Common myeloid progenitor, CD34-positive (primary cell): ENCODE measurements at places on chromosomes 3 and 15.

DNA sequence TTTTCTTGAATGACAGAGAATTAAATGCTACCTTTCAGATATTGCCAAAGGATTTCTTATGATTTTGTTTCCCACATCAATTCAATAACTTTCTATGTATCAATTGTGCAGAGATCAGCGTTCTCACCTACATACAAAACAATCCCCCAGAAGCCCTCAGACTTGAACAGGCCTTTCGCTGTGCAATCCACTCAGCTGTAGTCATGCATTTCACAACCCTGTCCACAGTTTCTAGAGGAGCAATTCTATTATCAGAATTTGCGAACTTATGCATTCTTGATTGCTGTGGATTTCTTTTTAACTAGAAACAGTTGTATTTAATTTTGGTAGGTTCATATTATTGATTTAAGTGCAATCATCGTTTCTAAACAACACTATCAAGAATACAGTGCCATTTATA lies 13.7 kb upstream of the ALCAM start:
- H3K4me3 ChIP-seq = no peak overlapping the region
- H3K4me1 ChIP-seq = peaks cover 6% of the 10 kb centered on the region
- DNase-seq = no peak
- H3K27me3 ChIP-seq = peaks cover 13% of the 10 kb centered on the region

- H3K27ac ChIP-seq = no peak overlapping the region
- DNase-seq = no peak
- no peak overlapping the region for H3K4me3 ChIP-seq
- no peaks in the 10 kb centered on the region for H3K36me3 ChIP-seq
Measured at GRCh38 chr3:14370720-14371572, 31.5 kb upstream of the SLC6A6 start.

DNA sequence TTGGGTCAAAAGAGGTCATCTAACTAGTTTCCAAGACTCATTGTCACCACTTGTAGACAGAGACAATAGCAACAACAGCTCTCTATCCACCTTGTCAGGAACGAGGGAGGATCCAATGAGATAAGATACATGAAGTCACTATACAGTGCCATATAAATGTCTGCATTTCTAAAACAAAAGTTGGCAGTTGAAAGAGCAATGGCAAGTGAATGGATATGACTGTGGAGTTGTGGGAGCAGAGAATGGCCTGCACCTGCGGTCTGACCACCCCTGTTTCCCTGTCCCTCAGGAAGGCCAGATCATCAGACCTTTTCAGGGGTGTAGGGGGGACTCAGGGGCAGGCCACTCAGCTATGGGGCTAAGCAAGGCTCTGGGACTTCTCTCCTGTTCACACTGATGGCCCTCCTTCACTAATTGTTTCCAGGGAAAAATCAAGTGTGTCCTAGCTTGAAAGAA lies 40.7 kb upstream of the PSMD6 start:
- H3K4me1 ChIP-seq = no peaks in the 10 kb centered on the region
- no peak overlapping the region for H3K27ac ChIP-seq
- no peak for DNase-seq
- H3K36me3 ChIP-seq = no peaks in the 10 kb centered on the region

DNA sequence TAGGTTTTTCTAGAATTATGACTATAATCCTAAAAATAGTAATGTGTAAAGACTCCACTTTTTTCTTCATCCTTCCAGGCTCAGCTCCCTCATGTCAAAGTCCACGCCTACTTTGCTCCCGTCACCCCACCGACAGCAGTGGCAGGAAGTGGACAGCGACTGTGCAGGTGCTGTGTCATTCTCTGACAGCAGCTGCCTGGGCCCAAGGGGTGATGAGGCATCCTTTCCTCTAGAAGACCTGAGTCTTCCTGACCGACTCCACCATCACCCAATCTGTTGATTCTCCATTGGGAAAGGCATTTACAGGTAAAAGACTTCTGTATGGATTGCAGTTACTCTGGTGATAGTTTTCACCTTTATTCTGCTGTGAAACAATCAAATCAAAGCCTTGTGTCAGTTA lies 54.8 kb downstream of the UBP1 start:
- H3K27ac ChIP-seq = peak overlapping the region; percentile 6
- H3K27me3 ChIP-seq = no peaks in the 10 kb centered on the region
- H3K36me3 ChIP-seq = peaks cover 24% of the 10 kb centered on the region
- H3K4me1 ChIP-seq = peaks cover 3% of the 10 kb centered on the region
- peak; percentile 59 for DNase-seq

GRCh38 chr3:67044955-67045354 lies 46.8 kb downstream of the KBTBD8 start:
- H3K4me1 ChIP-seq = peaks cover 4% of the 10 kb centered on the region
- no peak for DNase-seq
- H3K27me3 ChIP-seq = no peaks in the 10 kb centered on the region
- no peak overlapping the region for H3K27ac ChIP-seq
- no peak overlapping the region for H3K4me3 ChIP-seq
- H3K36me3 ChIP-seq = no peaks in the 10 kb centered on the region

GRCh38 chr15:51103330-51103729 lies 8.6 kb upstream of the TNFAIP8L3 start:
- no peaks in the 10 kb centered on the region for H3K4me1 ChIP-seq
- no peak overlapping the region for H3K27ac ChIP-seq
- DNase-seq = no peak
- peaks cover 5% of the 10 kb centered on the region for H3K27me3 ChIP-seq

DNA sequence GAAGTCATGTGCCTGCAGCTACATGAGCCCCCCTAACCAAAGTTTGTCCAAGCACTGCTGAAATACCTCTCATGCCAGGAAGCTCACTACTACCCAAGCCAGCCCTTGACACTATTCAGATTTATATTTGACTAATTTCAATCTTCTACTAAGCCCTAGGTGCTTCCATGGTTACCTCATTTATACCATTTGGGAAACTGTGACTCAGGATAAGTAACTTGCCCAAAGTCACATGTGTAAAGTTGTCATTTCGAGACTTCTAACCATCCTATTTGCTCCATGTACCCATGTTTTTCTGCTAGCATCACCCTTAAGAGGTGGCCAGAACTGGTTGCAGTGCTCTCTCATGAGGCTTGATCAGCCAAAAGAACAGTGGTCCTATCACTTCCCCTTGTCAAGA lies 20.7 kb upstream of the TIMP4 start:
- H3K4me3 ChIP-seq = no peak overlapping the region
- H3K4me1 ChIP-seq = peaks cover 13% of the 10 kb centered on the region
- H3K27ac ChIP-seq = no peak overlapping the region
- H3K27me3 ChIP-seq = no peaks in the 10 kb centered on the region

GRCh38 chr15:74825866-74826265 lies 561 bp upstream of the CPLX3 start:
- no peak overlapping the region for H3K4me3 ChIP-seq
- no peak overlapping the region for H3K27ac ChIP-seq
- H3K27me3 ChIP-seq = peaks cover 22% of the 10 kb centered on the region
- no peak for DNase-seq
- H3K4me1 ChIP-seq = no peaks in the 10 kb centered on the region

- H3K4me1 ChIP-seq = peaks cover 12% of the 10 kb centered on the region
- H3K27me3 ChIP-seq = no peaks in the 10 kb centered on the region
- no peak overlapping the region for H3K4me3 ChIP-seq
- no peaks in the 10 kb centered on the region for H3K36me3 ChIP-seq
- peak; percentile 86 for DNase-seq
Measured at GRCh38 chr3:141452045-141452444, 34.8 kb upstream of the RASA2 start.

DNA sequence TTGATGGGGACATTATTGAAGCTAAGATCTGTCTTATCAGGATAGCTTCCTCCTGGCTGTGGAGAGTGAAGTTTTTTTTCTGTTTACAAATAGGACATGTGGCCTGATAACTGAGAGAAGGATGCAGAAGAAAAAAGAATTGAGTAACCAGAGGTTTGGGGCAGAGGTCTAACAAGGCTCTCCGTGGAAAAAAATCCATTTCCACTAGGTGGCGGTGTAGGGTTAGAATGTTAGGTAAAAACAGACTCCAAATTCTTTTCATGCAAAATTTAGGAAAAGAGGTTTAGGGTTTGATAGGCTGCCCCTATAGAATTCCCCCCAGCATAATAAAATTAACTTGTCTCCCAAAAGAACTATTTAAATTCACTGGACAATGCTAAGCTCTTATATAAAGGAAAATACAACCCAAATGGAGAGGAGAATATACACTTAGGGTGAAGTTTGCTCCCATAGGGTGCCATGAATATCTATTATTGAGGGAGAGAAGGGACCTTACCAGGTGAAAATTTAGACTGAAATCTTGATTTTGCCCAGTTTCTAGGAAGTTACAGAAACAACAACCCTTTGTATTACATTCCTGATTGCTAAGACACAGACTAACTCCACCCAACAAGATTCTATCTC lies 1560.4 kb downstream of the OTOL1 start:
- H3K4me3 ChIP-seq = no peak overlapping the region
- H3K36me3 ChIP-seq = no peaks in the 10 kb centered on the region
- H3K4me1 ChIP-seq = no peaks in the 10 kb centered on the region
- H3K27ac ChIP-seq = no peak overlapping the region

DNA sequence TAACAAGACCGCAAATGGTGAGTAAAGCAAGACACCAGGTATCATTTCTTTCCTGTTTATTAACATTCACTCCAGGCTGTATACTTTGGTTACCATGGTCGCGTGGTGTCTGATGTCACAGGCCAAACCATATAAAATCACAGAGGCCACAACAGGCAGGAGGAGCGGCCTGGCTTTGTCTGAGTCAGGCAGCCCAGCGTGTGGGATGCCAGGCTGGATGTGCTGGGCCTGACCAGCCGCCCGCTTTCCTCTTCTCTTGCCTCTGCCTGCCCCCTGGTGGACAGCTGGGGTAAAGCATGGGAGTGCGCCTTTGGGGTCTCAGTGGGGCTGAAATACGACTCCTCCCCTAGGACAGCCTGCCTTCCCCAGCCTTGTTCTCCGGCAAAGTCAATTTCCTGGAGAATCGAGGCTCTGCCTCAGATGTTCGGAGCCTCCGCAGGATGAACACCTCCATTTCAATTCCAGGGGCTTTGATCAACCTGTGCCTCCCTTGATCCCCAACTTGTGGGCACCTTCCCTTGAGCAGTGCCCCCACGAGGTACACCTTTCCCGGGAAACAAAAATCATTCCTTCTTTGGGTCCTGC lies 78.2 kb downstream of the CCNL1 start:
- DNase-seq = peak; percentile 87
- no peak overlapping the region for H3K4me3 ChIP-seq
- H3K36me3 ChIP-seq = no peaks in the 10 kb centered on the region
- H3K27ac ChIP-seq = no peak overlapping the region
- H3K4me1 ChIP-seq = no peaks in the 10 kb centered on the region

DNA sequence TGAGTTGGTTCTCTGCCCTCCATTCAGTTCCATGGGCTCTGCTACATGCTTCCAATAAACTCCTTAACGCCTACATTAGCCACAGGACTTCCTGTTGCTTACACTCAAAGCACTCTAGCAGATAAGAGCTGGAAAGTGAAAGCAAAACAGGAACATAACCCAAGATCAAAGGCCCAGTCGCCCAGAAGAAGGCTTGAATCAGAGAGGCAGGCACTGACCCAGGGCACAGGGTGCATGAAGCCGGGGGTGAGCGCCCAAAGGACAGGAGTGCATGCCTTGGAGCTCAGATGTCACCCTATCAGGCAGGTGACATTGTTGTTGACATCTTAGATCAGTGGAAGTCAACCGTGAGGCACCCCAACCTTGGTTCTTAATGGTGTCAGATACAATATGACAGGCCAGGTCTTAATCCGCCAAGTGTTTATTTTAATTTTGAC lies 235.1 kb downstream of the UACA start:
- H3K27me3 ChIP-seq = no peaks in the 10 kb centered on the region
- no peak overlapping the region for H3K27ac ChIP-seq
- peak overlapping the region; percentile 51 for H3K4me3 ChIP-seq
- H3K36me3 ChIP-seq = no peaks in the 10 kb centered on the region

DNA sequence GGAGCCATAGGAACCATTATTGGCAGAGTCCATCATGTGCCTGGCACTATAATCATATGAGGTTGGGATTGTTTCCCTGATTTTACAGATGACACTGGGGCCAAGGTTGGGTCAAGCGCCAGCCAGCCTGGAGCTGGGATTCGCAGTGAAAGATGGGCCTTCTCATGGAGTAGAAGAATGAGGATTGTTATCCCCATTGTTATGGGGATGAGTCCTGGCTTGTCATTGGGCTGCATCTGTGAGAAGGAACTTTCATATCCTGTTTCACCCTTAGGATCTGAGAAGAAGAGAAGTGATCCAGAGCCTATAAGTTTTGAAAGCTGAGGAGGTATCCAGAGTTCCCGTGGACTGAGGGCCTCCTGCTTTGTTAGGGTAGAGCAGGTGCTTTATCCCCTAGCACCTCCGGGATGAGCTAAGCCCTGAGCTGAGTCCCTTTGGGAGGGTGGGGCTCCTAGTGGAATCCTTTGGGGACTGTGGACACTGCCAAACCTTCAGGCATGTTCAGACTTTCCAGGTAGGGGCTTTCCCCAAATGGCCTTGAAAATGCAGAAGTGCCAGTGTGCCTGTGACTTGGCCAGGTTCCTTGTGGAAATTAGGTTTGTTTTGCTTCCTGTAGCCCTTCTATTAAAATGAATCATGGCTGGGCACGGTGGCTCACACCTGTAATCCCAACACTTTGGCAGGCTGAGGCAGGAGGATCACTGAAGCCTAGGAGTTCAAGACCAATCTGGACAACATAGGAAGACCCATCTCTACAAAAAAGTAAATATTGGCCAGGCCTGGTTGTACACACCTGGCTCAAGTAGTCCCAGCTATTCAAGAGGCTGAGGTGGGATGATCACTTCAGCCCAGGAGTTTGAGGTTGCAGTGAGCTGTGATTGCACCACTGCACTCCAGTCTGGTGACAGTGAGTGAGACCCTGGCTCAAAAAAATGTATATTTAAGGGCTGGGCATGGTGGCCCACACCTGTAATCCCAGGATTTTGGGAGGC lies 30.2 kb upstream of the BSN start:
- H3K27me3 ChIP-seq = no peaks in the 10 kb centered on the region
- no peaks in the 10 kb centered on the region for H3K36me3 ChIP-seq
- no peak overlapping the region for H3K27ac ChIP-seq
- H3K4me3 ChIP-seq = no peak overlapping the region
- DNase-seq = peak; percentile 17

DNA sequence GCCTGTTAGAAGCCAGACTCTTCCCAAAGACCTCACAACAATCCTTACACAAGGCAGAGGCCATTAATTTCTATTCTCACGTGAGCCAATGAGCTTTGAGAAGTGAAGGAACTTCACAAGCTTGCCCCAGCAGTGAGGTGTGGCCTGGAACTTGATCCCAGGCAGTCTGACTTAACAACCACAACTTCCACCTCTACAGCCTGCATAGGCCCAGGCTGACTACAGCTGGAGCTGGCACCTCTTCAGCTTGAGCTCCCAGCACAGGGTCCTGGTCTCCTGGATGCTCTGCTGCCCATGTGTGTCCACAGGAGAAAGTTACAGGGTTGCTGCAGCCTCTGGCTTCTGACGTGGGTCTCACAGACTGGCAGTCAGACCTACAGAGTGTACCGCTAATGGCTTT lies 111.0 kb downstream of the ERC2 start:
- H3K4me1 ChIP-seq = no peaks in the 10 kb centered on the region
- no peak overlapping the region for H3K4me3 ChIP-seq
- no peak overlapping the region for H3K27ac ChIP-seq
- DNase-seq = no peak
- no peaks in the 10 kb centered on the region for H3K36me3 ChIP-seq
- peaks cover 2% of the 10 kb centered on the region for H3K27me3 ChIP-seq
